NCI-H1930 (cell line): ENCODE measurements at places on chromosomes 16 and 17.

DNA sequence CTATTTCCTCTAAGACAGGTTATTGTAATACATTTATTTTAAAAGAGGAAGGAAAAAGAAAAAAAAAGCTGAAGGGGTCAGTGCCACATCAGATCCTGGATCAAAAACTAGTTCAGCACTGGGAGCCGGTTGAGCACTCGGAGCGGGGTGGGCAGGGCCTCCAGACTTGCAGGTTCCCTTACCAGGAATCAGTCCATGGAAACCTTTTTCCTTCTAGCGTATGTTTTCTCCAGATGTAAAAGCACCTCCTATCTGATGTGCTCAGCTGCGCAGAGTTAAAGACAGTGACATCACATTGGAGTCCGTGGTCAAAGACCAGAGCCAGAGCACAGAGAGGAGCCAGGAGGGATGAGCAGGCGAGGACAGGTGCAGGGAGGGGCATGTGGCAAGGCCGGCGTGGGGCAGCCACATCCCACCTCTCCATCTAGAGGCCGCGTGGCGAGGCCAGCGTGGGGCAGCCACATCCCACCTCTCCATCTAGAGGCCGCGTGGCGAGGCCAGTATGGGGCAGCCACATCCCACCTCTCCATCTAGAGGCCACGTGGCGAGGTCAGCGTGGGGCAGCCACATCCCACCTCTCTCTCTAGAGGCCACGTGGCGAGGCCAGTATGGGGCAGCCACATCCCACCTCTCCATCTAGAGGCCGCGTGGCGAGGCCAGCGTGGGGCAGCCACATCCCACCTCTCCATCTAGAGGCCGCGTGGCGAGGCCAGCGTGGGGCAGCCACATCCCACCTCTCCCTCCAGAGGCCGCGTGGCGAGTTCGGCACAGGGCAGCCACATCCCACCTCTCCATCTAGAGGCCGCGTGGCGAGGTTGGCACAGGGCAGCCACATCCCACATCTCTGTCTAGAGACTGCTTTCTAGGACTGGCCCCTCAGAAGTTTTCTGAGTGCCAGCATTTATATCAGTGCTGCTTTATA, 166.8 kb upstream of the CHMP6 start:
- no peak for DNase-seq

DNA sequence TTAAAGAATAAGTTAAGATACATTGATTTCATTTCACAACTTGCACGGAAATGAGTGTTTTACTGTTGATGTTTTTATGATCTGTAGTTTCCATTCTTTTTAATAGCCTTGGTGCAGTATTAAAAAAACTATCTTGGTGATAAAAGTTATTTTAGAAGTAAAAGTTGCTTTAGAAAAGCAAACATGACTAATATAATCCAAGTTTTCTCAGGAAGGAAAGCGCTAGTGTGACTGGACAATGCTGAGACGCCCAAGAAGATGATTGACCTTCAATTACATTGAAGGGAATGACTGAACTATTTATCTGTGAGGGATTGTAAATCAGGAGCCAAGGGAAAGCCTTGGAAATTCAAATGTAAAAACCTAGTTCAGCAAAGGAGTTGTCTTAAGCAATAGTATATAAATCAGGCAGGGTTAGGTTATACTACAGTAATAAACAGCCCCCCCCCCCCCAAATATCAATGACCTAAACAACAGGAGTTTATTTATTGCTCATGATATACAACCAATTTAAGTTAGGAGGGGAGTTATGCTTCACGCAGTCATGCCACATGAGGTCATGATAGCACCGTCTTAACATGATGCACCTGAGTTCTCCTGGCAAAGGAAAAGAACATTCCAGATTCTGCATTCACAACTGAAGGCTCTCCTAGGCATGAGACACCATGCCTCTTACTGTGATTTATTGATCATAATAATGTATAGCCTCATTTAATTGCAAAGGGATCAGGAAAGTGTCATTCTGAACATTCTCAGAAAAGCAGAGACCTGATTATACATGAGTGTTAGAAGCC, 443.8 kb downstream of the CDH13 start:
- DNase-seq = no peak

GRCh38 chr17:73291260-73291801, 20.5 kb downstream of the CDC42EP4 start:
- no peak for DNase-seq

DNA sequence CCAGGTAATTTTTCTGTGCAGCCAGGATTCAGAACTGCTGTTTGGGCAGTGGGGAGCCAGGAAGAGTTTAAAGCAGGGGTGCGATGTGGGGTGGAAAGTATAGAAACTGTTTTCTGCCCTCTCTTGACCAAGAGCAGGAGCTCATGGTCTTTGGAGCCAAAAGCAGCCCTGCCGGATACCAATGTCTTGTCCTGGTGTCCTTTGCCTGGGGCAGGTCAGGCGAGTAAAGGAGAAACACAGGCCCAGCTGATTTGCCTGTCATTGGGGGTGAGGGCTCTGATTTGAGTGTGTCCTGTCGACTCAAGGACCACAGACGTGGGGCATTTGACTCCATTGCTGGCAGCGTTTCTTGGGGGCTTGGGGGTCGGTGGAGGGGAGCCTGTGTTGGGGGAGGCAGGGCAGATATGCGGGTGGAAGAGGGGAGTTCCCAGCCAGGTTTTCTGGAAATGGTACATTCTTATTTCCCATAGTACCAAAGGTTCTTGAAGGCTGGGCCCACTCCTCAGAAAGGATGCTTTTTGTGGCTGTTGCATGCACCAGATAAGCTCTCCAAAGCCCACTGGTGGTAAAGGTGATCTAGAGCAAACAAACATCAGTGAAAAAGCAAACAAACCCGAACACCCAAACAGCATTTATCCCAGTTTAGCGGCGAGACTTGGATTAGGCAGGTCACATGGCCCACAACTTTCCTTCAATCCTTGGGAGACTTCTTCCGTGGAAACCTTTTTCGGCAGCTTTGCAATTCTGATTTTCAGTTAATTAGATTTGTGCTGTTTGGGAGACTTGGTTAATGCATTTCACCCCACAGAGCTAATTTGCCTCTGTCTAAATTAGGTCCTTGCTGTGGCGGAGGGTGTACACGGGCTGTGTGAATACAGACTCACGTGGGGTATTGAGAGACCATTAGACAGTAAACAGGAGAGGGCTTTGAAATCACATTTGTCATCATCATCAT, 59.0 kb downstream of the MSI2 start:
- DNase-seq = no peak

- no peak for DNase-seq
Observed at GRCh38 chr17:39548494-39549225, 59.1 kb downstream of the NEUROD2 start.

GRCh38 chr16:57739756-57740422, 4.3 kb downstream of the KATNB1 start:
- DNase-seq = no peak
